LHCN-M2 (cell line): ENCODE measurements at places on chromosomes 1 and 21. TPM values are rescaled to one million over a fixed set of nuclear protein-coding genes. Genes with fewer than 3 reads are reported as not detected.

Gene GCSAML
- not detected in 2 replicates for total RNA-seq

Gene SPAG17
- not detected in 2 replicates for total RNA-seq

Gene GNAI3
- total RNA-seq, result 10.6 and 10.8 TPM in 2 replicates

Gene RCOR3
- 23.0 and 32.4 TPM in 2 replicates for total RNA-seq

Gene CAMSAP2
- 30.8 and 35.2 TPM in 2 replicates for total RNA-seq

Gene AKR7A3
- 0.92 and 1.7 TPM in 2 replicates for total RNA-seq

Gene GUCA2B
- not detected in 2 replicates for total RNA-seq

Gene LRRC53
- 0.06 TPM in 1 of 2 replicates, not detected in the other for total RNA-seq
